ENCODE measurements at places on chromosomes 4 and X.

DNA sequence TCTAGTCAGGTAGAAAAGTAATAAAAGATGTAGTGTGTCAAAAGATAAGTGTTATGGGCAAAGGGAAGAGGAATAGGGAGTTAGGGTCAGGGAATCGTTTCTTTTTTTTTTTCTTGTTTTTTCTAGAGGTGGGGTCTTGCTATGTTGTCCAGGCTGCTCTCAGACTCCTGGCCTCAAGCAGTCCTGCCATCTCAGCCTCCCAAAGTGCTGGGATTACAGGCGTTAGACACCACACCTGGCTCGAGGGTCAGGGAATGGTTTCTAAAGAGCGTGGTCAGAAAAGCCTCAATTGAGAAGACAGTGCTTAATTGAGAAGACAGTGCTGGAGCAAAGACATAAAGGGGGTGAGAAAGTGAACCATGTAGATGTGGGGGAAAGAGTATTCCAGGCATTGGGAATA lies 19.1 kb downstream of the SMARCAD1 start:
- no peak for DNase-seq

- no peak for DNase-seq
Measured at GRCh38 chrX:153863251-153863991, 22.6 kb downstream of the L1CAM start.

- no peak for DNase-seq
Measured at GRCh38 chr4:47145630-47146029, 114.3 kb downstream of the GABRB1 start.

- DNase-seq = no peak
Measured at GRCh38 chr4:42080306-42080705, 72.1 kb downstream of the BEND4 start.

DNA sequence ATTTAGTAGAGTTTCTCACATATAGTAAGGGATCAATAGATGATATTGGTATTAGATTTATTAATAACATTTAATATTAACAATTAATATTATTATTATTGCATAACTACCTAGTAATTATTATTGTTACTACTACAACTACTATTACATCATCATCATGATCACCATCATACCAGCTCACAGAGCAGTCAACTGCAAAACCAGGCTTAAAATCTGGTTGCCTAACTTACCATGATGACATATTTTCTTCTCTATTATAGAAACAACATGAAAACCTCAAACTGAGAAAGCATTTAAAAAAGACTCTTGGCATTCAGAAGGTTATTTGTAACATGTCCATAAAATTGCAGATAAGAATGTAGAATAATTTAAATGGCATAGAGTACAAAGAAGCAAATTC lies 247.0 kb upstream of the TTC29 start:
- DNase-seq = no peak

- DNase-seq = no peak
Measured at GRCh38 chrX:115112411-115112810, 76.8 kb upstream of the RBMXL3 start.

GRCh38 chr4:147037069-147037468 lies 91.4 kb upstream of the TTC29 start:
- no peak for DNase-seq

- DNase-seq = no peak
Measured at GRCh38 chrX:116317409-116317808, 119.0 kb upstream of the SLC6A14 start.

GRCh38 chr4:138512756-138513155 lies 270.6 kb upstream of the SLC7A11 start:
- DNase-seq = no peak

GRCh38 chr4:145819853-145820181 lies 118.8 kb downstream of the ZNF827 start:
- no peak for DNase-seq

- DNase-seq = no peak
Measured at GRCh38 chr4:100988876-100989275, 358.4 kb downstream of the PPP3CA start.
